ENCODE measurements at places on chromosomes 6 and 20.

DNA sequence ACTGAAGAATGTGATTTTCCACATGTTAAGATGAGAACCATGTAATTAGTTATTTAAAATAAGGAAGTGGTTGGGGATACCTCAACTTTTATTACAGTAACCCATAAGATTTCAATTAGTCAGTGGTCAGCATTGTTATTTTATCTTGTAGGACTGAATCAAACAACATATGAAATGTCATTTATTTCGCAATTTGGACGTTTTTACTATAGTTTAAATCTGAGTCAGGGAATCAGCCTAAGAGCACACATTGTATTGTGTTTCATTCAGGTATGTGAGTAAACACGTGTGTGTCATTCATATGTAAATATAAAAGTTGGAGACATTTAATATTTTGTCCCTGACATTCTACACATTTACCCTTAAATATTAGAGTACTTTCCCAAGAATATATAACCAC is 1418.7 kb downstream of the GRIK2 start:
- no peak for DNase-seq

DNA sequence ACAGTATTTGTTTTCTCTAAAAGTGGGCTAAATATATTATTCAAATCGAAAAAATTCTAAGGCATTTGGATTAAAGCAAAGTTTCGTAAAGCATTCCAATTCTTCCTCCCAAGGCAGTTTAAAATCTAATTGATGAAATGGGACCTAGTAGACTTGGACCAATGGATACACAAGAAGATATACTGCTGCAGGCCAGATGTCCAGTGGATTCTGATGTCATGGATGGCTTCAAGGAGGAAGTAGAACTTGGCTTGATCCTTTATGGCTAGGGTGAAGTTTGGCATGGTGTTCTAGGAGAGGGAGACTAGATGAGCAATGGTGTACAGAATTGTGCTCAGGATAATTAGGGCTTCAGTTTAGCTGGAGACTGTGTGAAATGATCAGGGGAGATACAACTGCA is 559.5 kb upstream of the MMS22L start:
- DNase-seq: no peak

DNA sequence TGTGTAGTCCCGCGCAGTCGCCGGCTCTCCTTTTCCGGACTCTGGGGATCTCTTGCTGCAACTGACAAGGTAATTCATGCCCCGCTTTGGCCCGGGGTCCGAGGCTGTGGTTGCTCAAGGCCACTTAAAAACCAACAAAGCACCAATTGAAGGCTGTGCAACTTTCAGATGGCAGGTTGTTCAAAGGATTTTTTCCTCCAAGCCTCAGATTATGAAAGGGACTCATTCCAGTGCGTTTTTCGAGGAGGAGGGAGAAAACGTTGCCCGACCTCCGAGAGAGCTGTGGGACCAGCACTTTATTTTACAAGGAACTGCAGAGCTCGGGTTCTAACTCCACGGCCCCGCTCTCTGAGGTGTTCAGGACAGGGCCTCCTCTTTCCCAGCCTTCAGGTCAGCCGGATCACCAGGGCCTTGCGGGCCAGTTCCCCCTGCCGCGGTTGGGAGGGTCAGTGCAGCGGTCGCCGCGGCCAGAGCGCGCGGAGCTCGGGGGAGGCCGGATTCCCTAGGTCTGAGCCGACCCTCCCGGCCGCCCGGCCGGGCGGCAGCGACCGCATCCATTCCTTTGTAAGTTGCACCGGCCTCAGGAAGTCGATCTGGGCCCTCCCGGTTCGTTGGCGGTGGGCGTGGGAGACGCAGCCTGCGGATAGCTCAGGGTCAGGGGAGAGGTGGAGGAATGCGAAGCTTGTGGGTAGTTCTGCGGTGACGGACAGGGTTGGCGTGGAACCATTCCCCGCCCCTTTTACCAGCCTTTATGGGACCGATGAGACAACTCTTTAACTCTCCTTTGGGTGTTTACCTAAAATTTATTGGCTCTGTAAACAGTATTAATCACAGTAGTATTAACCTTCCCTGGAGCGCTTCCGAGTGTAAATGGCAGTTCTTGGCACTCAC is 1.6 kb downstream of the UTRN start:
- DNase-seq: peak; percentile 69

DNA sequence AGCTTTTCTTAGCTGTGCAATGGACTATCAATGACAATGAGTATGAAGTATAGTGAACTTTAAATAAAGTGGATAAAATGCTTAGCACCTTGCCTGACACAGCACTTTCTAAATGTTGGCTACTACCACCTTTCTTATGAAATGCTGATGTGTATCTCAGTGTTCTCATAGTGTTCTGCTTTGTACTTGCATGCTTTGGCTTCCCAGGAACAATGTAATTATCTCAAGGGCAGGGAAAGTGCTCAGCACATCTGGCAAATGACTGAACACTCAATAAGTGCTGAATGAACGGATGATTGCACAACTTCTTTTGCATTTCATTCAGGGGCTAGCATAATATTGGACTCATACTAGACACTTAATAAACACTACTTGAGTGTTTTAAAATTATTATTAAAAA is 28.2 kb upstream of the NOX3 start:
- no peak for DNase-seq

- DNase-seq: no peak
Measured at GRCh38 chr20:11375335-11375734, 542.4 kb upstream of the BTBD3 start.

- DNase-seq: no peak
Measured at GRCh38 chr6:12125396-12125795, 113.3 kb downstream of the HIVEP1 start.

GRCh38 chr6:66396145-66396544 is 689.1 kb upstream of the EYS start:
- no peak for DNase-seq

GRCh38 chr6:115287467-115287866 is 773.2 kb downstream of the FRK start:
- no peak for DNase-seq
